ENCODE measurements at places on chromosomes 5 and 9. TPM values are rescaled to one million over a fixed set of nuclear protein-coding genes. Genes with fewer than 3 reads are reported as not detected.

DNA sequence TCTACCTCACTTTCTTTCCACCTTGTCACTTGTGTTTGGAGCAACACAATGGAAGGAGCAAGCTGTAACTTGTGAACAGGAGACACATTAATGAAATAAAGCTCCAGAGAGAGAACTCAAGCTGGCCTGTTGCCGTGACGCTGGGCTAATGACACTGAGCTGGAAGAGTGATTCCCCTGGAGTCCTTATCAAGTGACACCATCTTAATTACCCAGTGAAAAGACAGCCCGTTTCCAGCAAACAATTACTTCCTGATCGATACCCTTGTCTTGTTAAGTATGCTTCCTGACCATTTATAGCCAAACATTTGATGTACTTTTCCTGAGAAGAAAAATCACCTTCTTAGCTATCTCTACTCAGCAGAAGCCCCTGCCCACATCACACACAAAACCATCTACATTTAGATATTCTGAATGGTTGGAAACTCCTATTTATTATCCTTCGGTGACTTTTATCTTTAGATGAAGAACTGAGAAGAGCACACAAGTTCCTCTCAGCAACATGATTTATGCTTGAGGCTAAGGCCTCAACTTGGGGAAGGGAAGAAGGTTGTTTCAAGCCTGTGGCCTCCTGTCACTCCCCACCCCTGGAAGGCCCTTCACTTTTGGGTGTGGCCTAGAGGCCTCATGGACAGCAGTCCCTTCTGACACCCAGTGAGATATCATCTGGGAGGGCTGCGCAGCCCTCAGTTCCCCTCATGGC lies 34.1 kb downstream of the CRHBP start:
- no peak for DNase-seq

DNA sequence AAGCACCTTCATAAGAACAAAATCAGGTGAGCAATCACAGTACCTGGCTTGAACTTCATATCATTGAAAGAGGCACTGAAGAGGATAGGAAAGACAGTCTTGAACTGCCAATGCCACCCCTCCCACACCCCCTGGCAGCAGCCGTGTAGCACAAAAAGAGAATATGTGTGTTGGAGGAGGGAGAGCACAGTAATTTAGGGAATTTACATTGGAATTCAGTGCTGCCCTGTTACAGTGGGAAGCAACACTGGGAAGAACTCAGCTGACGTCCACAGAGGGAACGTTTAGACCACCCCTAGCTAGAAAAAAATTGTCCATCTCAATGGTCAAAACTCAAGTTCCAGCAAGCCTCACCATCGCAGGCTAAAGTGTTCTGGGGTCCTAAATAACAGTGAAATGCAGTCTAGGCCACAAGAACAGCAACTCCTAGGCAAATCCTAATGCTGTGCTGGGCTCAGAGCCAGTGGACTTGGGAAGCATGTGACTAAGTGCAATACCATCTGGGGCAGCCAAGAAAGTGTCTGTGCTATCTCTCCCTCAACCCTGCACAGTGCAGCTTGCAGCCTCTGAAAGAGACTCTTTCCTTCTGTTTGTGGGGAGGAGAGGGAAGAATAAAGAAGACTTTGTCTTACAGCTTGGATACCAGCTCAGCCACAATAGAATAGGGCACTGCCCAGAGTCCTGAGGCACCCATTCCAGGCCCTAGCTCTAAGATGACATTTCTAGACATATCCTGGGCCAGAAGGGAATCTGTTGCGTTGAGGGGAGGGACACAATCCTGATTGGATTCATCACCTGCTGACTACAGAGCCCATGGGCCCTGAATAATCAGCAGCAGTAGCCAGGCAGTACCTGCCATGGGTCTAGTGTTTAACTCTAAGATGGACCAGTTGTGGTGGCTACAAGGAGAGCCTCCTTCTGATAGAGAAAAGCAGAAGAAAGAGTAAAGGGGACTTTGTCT lies 62.1 kb upstream of the VLDLR start:
- no peak for DNase-seq

ARHGEF37 gene
- 17.7 TPM for total RNA-seq

ACOT12 gene
- total RNA-seq = not detected

DNA sequence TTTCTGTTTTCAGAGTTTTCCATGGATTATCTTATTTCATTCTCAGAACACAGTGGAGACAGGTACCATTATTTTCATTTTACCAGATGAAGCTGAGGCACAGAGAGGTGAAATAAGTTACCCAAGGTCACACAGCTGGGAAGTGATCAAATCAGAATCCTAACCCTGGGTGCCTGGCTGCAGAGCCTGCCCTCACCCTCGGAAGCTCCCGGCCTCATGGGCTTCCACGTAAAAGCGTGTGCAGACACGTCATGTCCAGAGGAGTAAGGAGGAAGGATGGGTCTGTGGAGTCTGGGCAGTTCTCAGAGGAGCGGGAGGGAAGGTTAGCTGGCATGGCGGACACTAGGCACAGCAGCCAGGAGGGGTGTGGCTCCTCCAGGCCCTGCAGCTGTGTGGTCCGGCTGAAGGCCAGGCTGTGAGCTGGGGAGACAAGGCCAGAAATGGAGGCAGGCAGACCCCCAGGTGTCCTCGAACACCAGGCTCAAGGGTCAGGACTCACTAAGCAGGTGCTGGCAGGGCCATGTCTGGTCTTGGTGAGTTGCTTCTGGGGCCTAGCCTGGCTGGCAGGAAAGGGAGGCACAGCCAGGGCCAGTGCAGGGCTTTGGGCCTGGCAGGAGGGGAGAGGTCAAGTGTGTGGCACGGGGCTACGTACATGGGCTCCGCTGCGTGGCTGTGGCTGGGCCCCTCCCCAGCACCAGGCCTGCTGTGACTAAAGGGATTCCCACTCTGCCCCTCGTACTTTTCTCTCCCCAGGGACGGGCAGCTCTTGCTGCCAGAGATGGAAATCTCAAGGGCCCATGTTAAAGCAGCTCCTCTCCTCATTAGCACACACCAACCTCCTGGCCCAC lies 5.6 kb downstream of the TBC1D9B start:
- no peak for DNase-seq

- no peak for DNase-seq
Measured at GRCh38 chr9:95125652-95126051, 191.9 kb downstream of the FANCC start.

CCL19 gene
- 3.7 TPM for total RNA-seq

- DNase-seq = no peak
Measured at GRCh38 chr5:58165152-58165551, 294.7 kb downstream of the PLK2 start.

ORM2 gene
- not detected for total RNA-seq

DNA sequence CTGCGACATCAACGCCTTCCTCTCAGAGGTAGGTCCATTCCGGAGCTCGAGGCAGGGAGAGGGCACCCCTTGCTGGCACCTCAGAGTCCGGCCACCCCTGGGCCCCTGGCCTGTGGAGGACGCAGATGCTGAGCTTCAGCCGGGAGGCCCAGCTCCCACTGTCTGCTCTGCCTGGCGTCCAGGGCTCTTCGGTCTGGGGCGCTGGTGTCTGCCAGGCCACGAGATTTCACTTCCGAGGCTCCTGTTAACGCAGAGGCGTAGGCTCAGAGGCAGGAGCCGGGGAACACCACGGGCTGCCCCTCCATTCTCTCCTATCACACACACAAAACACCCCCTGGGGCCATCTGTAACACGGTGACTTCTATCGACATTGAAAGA lies 8.3 kb upstream of the SLC6A18 start:
- DNase-seq = no peak

- DNase-seq = no peak
Measured at GRCh38 chr9:138096519-138096845, 218.9 kb downstream of the CACNA1B start.

DNA sequence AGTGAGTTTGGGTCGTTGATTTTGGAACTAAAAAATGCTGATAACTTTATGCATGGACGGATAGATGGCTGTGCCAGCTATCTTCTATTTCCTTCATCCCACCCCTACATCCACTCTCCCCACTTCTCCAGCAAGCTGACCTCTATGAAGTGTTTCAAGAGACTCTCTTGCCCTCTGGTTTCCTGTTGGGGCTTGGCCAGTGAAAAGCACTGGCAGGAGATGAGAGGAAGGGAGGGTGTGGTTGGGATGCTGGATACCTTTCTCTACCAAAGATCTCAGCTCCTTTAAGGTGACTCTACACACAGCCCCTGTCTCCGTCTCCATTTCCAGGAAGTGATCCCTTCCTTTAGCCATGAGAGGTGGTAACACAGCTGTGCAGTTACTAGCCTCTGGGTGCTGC lies 30.0 kb upstream of the JMY start:
- DNase-seq = no peak

CARTPT gene
- not detected for total RNA-seq

- no peak for DNase-seq
Measured at GRCh38 chr9:93126825-93127368, 7.2 kb downstream of the NINJ1 start.

GRCh38 chr5:72363166-72363802 lies 43.1 kb downstream of the PTCD2 start:
- DNase-seq = no peak

ADAMTSL2 gene
- 2.0 TPM for total RNA-seq

GRCh38 chr9:4433379-4433778 lies 56.9 kb upstream of the SLC1A1 start:
- no peak for DNase-seq

DNA sequence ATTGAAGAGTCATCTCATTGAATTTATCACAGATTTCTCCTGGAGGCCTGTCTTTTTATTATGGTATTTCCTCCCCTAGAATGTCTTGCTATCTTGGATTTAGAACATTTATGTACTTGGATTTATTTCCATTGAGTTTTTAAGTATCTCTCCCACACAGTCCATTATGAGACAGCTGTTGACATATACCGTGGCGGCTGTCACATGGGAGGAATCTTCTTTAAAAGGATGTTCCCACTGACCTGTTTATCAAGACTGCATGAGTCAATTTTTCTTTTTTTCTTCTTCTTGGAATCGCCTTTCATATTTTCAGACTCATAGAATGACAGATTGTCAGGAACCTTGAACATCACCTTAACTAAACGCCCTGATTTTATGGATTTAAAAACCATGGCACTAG lies 2.9 kb upstream of the CAVIN4 start:
- DNase-seq = no peak

DNA sequence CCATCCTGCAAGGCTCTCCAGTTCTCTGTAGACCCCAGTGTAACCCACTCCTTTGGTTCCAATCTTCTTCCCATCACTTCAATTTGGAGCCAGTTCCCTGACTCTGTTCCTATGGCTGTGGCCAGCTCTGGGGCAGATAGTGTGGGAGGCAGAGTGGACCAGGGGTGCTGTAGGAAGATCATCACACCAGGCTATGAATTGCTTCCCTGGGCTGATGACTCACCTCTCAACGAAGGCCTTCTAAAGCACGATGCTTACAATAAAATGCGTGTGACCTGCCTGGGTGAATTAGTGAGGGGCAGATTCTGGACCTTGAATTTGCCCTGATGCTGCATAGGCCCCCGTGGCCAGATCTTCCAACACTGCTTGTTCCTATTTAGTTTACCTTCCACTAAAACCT lies 289.7 kb downstream of the FBXL7 start:
- no peak for DNase-seq

CFAP157 gene
- total RNA-seq = not detected

DNA sequence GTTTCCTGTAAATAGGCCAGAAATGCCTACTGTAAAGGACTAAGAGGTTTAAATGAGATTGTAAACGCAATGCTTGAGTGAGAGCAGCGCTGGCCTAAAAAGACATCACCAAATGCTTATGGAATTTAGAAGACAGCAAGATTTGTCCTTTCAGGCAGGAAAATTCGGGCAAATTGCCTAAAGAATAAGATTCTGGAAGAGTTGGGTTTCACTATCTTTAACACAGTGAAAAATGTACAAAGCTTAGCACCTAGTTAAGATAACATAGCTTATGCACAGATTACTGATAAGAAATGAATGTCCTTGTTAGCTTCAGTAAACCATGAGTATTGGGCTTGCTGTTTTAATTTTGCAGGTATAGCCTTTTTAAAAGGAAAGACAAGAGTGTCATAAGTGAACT lies 4.7 kb downstream of the FKBP15 start:
- DNase-seq = no peak

SLC36A2 gene
- total RNA-seq = not detected

DNA sequence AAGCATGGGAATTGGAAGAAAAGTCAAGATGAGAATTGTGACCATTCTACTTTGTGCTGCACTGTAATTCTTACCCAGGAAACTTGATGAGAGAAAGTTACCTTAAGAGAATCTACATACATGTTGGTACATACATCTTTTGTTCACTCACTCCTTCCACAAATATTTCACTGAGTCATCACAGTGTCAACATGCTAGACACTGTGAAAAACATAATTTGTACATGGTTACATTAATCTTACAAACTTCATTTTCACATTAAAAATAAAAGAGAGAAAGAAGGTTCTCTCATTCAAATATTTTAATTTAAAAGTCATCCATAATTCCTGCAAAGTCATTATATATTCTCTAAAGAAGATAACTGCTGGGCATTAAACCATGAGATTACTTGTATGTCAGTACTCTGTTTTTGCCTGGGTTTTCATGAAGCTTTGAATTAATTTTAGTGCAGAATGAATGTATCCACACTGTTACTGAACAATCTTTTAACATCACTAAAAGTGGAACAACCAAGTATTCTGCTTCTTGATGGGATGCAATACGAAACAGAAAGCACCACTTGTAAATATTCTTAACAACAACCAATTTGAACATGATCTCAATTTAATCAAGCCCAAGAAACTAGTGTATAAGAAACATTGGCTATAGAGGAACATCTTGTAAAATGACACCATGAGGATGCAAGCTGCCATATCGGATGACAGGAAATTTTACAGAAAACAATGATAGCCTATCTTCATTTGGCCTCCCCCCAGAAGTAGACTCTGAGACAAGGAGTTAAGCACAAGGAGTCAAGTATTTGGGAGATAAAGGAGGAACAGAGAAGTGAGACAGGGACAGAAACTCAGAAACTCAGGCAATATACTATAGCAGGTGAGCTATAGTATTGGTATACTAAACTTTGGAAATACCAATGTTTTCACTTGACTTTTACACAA lies 28.4 kb downstream of the ERP44 start:
- DNase-seq = no peak

GRCh38 chr5:58926541-58926935 lies 343.7 kb downstream of the RAB3C start:
- DNase-seq = no peak

SOX30 gene
- total RNA-seq = not detected

DNA sequence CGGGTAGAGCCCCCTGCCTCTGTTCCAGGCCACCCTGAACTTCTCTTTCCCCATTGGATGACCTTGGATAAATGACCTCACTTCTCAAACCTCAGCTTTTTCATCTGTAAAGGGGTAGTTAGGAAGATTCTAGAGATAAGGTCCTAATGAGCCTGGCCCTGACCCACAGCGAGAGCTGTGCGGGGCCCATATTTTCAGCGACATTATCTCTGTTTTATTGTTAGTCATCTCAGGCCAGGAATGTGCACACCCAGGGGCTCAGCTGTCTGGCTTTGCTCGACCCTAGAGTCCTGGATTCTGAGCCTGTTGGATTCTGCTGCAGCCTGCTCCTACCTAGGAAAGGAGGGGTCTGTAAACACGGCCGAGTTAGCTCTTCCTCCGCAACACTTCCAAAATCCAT lies 81.2 kb upstream of the LMX1B start:
- no peak for DNase-seq

DNA sequence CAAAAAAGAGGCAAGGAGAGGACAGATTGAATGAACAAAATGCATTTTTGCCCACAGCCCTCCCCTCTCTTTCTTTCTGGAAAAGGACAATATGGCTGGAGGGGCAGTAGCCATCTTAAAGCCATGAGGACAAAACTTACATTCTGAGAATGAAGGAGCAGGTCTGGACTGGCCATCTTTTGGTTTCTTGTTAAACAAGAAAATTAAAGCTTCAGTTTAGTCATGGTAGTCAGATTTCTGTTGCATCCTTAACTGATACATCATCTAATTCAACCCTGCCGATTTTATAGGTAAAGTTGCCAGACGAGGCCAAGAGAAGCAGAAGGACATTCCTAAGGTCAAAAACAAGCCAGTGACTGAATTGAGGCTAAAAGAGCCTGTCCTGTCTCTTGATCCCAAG lies 31.5 kb upstream of the INSYN2B start:
- no peak for DNase-seq
